ENCODE measurements at places on chromosomes 6 and 20.

DNA sequence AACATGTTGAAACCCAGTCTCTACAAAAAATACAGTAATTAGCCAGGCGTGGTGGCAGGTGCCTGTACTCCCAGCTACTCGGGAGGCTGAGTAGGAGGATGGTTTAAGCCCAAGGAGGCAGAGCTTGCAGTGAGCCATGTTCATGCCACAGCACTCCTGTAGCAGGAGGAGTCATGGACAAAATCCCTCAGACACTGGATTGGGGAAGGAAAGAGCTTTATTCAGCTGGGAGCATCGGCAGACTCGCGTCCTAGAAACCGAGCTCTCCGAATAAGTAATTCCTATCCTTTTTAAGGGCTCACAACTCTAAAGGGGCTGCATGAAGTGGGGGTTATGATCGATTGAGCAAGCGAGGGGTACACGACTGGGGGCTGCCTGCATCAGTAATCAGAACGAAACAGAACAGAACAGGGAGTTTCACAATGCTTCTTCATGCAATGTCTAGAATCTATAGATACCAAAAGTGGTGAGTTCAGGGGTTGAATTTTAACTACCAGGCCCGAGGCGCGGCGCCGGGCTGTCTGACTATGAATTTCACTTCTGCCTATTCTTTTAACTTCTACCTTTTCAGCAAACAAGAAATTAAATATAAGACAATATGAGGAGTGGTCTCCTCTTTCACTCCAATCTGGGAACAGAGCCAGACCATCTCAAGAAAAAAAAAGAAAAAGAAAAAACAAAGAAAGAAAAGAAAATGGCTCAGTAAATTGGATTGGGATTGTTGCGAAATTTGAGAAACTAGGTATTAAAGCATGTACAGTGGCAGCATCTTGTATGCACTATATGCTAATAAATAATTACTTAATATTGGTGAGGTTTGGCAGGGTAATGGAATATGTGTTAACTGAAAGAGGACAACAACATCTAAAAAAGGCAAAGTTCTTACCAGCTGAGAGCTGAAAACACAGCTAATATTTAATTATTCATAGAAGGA, 23.6 kb downstream of the HMGN4 start:
- no peak for DNase-seq

DNA sequence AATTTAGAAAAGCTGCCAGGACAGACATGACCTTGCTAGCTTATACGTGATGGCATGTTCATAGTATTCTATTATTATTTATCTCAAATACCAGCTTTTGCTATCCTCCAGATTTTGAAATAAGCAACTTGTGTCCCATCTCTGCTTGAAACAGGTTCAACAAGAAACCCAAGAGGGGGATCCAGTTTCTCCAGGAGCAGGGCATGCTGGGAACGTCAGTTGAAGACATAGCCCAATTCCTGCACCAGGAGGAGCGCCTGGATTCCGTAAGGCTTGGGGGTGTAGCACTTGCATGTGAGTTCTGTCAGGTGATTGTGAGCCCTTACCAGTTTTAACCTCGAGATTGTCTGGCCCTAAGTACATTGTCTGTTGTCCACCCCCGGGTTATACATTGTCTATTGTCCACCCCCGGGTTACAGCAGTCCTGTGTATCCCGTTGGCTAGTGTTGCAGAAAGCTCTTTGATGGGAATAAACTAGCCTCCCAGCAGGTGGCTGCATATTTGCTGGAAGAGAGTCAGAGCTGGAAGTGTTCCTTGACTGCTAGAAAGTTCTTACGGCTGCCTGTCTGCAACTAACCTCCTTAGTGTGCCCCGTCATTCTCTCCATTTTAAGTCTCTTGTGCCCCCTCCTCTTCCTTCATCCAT, 61.4 kb upstream of the CSE1L start:
- DNase-seq, result no peak

- no peak for DNase-seq
These were observed 369.9 kb downstream of the CDH26 start for GRCh38 chr20:60327971-60328660.

DNA sequence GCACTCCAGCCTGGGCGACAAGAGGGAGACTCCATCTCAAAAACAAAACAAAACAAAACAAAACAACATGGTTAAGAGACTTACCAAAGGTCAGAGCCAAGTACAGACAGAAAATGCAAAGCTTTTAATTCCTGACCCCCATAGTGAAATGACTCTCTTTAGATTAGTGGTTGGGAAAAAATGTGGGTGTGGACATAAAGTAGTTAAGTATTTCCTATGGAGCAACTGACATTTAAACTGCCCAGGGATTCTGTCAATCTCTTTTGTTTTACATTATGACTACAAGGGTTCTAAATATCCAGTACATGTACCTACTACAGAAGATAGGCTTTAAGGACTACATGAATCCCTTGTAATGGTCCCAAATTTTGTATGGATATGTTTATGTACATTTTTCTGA, 75.1 kb downstream of the IRAK1BP1 start:
- no peak for DNase-seq

DNA sequence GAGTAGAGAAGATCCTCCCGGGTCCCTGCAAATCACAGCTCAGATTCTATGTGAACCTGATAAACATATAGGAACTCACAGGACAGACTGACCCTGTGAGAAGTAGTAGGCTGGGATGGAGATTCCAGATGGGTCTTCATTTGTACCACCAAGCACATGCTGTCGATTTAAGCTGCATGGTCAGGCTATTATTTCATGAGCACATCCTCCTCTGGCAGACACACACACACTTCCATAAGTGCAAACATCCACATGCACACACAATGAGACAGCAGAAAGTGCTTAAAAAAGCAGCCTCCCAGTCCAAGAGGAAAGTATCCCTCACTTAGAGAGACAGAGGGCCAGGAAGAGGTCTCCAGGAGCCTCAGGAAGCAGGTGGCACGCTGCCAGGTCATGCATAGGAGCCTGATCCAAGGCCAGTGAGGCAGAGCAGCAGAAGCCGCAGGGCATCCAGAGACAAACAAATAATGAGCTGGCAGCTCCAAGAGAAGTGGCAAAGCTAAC, 131.8 kb downstream of the UNC5CL start:
- no peak for DNase-seq

- DNase-seq, result no peak
These were observed at the start of gene SLC17A9 for GRCh38 chr20:62952373-62952967. Gene SLC17A9, plus strand, starts transcription at chr20:62952709. Its CDS starts 122 bp downstream, at chr20:62952831.

- DNase-seq, result no peak
These were observed 96.2 kb upstream of the BTN3A2 start for GRCh38 chr6:26268659-26269402.

- no peak for DNase-seq
These were observed 74.7 kb downstream of the FAM217A start for GRCh38 chr6:4004249-4004648.

DNA sequence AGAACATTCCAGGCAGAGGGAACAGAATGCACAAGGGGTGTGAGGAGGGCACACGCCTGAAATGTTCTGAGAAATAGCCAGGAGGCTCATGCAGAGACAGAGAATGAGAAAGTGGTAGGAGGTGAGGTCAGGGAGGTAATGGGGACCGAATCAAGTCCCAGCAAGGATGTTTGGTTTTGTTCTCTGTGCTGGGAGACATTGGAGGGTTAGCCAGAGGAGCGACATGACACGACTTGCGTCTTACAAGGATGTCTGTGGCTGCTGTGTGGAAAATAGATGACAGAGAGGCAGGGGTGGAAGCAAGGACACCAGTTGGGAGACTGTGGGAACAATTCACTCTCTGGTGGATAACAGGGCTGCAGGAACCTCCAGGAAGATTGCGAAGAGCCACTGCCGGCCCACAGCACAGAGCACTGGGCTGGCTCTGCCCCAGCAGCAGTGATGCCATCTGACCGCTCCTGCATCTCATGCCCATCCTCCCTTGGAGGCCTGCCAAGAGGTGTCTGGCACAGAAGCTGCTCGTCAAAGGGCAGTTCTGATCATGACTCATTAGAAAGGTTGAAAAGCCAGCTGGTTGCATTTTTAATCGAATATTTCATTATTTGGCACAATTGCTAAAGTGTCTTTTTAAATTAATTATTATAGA, 57.7 kb upstream of the CD83 start:
- no peak for DNase-seq

DNA sequence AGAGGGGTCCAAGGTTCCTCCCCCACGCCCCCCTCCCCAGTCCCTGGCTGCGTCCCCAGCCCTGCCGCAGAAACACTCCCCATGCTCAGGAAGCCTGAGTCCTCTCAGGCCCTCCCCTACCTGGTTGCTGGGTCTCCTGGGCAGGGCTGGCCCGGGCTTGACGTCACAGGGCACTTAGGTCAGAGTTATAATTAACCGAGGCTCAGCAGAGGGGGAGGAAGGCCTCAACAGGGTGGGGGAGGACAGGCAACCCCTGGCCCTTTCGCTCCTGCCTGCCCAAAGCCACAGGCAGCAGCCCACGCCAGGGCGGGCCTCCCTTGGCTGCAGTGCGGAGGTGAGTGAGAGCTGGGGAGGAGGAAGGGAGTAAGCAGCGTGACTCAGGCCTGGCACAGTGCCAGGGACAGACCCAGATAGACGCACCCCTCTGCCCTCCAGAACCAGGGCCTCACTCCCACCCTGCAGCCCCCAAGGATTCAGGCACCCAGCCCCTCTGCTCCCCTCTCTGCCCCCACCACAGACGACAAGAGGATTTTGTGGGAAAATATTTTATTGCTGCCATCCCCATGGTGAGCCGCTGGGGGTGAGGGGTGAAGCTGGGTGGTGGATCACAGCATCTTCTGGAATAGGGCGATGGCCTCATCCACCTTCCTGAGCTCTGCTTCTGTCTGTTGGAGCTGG, at the start of gene VWA7:
VWA7 (minus strand) TSS at position 340 of the 678 bp plus-strand sequence. CDS start 549 bp downstream, outside the sequence.
- DNase-seq, result no peak

DNA sequence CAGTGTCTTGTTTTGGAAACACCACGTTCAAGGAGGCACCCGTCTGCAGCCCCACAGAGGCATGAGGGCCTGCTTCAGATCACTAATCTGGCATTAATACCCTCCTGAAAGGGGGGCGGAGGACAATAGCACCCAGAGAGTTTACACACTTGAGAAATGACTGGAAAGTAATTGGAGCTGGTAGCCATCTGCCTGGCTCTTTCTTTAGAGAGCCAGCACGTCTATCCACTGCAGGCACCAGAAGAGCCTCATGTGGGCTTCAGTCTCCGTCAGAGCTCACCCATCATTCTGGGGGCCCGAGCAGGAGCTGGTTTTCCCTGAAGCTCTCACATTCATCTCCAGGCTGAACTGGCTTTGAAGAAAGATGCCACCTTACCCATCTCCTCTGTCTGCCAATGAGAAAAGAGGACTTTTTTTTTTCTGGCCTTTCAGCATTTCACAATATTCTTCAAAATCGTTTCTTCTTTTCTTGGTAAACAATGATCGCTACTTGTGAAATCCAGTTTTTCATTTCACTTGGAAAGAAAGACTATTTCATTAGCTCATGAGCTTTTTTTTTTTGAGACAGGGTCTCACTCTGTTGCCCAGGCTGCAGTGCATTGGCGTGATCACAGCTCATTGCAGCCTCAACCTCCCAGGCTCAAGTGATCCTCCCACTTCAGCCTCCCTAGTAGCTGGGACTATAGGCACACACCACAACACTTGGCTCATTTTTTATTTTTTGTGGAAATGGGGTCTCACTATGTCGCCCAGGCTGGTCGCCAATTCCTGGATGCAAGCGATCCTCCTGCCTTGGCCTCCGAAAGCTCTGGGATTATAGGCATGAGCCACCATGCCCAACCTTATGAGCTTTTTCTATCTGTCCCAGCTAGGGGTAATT, 124.7 kb upstream of the ZNF217 start:
- no peak for DNase-seq

- no peak for DNase-seq
These were observed 17.7 kb upstream of the TMEM30A start for GRCh38 chr6:75302280-75302679.

GRCh38 chr6:18306977-18307376, 42.6 kb upstream of the DEK start:
- no peak for DNase-seq

GRCh38 chr6:99425647-99426450, 741 bp upstream of the PNISR start:
- no peak for DNase-seq

DNA sequence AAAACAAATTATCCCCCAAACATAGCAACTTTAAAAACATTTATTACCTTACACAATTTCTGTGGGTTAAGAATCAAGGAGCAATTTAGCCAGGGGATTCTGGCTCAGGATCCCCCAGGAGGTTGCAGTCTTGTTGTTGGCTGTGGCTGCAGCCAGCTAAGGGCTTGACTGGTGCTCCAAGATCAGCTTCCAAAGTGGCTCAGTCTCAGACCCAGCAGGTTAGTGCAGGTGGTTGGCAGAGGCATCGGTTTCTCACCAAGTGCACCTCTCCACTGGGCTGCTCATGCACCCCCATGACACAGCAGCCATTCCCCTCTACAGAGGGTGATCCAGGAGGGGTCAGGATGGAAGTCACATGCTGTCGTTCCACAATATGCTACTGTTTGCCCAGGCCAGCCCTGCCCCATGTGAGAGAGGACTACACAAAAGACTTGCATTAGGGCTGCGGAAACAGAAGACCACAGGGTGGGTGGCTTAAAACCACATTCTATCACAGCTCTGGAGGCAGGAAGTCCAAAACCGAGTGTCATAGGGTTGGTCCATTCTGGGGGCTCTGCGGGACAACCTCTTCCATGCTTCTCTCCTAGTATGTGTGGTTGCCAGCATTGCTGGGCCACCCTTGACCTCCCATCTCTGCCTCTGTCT, 125.8 kb downstream of the C6orf118 start:
- no peak for DNase-seq

DNA sequence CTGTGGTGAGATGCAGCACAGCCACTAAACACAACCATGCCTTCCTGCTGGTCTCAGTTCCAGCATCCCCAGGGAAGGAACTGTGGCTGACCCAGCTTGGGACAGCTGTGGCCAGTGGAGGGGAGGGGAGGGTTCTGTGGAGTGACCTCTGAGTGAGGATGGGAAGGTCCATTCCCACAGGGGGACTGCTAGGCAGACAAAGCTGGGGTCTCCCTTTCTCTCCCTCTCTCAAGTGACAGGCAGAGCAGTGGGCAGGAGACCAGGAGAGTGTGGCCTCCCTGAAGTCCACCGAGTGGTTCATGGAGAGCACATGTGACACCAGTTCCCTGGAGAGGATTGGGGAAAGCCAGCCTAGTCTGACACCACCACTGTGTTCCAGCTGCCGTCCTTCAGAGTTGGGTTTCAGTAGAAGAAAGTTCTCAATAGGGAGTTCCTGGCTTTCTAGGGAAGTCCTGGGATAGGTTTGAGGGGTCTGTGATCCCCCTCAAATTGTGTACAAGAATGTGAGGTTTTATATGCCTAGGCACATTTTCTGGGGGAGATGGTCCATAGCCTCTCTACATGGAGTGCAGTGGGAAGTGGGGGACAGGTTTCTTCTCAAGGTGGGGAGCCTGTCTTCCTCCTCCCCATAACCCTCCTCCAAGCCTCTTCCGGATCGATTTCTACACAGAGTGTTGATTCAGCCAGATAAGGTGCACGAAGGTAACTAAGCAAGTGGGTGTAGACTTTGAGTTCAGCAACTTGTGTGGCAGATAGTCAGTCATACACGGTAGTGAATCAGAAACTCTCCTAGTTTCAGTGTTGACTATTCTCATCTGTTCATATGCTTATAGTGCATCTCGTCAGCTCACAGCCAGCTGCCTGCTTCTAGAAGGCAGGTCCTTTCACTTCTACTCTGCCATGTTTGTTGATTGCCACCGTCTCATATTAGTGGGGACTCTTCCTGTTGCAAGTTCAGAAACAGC, 18.9 kb downstream of the MANBAL start:
- DNase-seq, result no peak

- no peak for DNase-seq
These were observed 12.0 kb downstream of the ZCCHC3 start for GRCh38 chr20:309306-309840.

- no peak for DNase-seq
These were observed 1068.0 kb upstream of the EPHA7 start for GRCh38 chr6:94487371-94487770.

- no peak for DNase-seq
These were observed 28.1 kb upstream of the PNPLA1 start for GRCh38 chr6:36241728-36242127.

All from cortex of kidney (tissue), 1 donor.